ENCODE measurements at places on chromosomes 5 and 9.
A peak's percentile ranks its signal among the peaks of the same experiment; 100 is the strongest.

DNA sequence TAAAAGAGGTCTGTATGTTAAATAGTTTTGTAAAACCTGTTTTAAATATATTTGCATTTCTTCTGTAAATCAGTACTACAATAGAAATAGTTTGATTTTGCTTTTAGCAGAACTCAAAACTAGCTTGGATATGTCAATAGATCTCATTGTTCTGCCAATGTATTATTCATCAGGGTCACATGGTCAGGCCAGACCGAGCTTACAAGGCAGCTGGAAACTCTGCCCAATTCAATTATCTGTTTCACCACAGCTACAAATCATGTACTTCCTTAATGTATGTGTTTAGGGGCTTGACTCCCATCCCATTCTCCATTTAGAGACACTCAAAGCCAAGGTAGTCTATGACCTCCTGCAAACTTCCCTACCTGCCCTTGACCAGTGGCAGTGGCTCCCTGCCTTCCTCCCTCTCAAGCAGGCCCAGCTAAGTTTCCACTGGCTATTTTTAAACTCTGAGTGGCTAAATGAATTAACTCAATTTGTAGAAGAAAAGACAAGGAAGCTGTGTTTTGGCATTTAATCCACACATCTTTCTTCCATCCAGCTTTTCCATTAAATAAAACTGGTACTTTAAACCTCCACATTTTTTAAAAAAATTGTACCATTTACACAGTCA is 46.4 kb upstream of the SELENOP start:
- DNase-seq: no peak

DNA sequence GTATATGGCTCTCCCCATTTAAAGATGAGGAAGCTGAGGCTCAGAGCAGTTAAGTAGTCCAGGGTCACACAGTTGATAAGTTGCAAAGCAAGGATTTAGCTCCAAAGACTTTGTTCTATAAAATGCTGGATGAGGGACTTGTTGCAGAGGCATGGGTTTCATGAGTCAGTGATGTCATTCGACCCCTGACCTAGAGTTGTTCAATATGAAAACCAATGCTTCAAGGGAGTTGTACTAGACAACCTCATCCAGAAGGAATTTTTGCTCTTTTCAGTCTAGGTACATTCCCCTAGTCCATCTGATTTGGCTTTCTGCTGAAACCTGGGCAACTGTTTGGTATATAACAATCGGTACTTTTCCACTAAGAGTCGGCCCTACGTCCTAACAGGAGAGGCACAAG is 550.4 kb downstream of the EBF1 start:
- no peak for DNase-seq

DNA sequence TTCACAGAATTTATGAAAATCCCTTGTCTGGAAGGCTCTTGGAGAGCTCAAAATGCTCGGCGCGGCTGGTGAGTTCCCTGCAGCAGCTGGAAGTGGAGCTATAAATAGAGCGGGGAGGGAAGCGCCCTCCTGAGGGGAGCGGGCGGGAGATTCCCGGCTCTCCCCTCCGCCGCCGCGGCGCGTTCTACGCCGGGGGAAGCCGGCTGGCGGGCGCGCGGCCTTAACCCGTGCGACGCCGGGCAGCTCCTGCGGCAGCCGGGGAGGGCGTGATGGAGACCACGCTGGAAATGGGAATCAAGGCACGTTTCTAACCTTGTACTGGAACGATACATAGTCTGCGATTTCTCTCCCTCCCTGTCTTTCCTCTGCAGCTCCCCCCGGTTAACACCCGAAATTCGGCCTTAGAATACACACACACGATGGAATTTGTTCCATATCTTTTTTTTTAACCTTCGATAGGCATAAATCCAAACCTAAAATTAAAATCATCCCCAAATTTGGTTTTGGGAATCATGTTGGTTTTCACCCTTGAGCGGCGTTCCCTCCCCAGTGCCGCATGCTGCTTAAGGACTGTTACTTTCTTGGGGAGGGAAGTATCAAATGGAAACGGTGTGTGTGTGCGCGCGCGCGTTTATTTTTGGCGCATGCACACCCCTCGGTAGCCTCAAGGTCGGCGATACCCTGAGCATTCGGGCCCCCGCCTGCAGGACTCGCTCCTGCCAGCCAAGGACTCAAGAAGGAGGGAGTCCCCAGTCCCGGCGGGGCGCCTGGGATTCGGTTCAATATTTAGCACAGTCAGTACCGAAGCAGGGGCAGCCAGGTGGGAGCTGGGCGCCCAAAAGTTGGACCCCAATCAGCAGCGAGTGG is 306.3 kb upstream of the KCNN2 start:
- DNase-seq: no peak

- DNase-seq: peak; percentile 64
Observed at GRCh38 chr5:119031011-119031886, 39.6 kb upstream of the DMXL1 start.

DNA sequence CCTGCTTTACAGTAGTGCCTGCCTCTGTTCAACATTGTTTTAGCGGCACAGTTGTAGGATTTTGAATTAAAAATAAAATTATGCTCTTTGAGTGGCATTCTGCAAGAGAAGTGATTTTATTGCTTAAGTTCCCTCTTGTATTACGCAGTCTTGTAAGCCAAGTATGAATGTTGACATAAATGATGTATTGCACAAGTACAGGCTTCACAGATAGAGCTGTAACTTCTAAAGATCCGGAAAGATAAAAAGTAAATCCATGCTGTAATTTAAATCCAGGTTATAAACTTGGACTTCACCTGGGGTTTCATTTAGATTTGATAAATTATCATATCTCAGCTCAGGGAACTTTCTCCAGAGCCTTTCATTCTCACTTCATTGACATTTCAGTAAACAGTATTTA is 1114.7 kb downstream of the PTPRD start:
- no peak for DNase-seq
